ENCODE measurements at places on chromosomes 7 and 10. TPM values are rescaled to one million over a fixed set of nuclear protein-coding genes. Genes with fewer than 3 reads are reported as not detected.

GRCh38 chr7:116089293-116089692 is 58.7 kb upstream of the TFEC start:
- no peak for DNase-seq

DNA sequence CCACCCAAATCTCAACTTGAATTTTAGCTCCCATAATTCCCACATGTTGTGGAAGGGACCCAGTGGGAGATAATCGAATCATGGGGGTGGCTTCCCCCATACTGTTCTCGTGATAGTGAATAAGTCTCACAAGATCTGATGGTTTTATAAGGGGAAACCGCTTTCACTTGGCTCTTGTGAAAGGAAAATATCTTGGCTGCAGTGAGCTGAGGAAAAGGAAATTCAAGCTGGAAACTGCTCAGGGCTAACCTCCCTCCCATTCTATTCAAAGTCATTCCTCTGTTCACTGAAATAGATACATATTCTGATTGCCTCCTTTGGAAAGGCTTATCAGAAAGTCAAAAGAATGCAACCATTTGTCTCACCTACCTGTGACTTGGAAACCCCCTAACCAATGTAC is 15.8 kb downstream of the CYCS start:
- DNase-seq, result no peak

- no peak for DNase-seq
These were observed 41.8 kb downstream of the VIPR2 start for GRCh38 chr7:159102681-159103381.

GRCh38 chr10:132884041-132884440 is 58.3 kb downstream of the CFAP46 start:
- no peak for DNase-seq

Gene CALML5
- not detected for polyA plus RNA-seq
